Inflammatory macrophage (primary cell): ENCODE measurements at places on chromosomes 7 and 10.

GRCh38 chr10:113476673-113477072 is 76.2 kb upstream of the HABP2 start:
- DNase-seq: no peak

GRCh38 chr7:15566476-15566875 is 4.7 kb upstream of the AGMO start:
- DNase-seq: no peak

DNA sequence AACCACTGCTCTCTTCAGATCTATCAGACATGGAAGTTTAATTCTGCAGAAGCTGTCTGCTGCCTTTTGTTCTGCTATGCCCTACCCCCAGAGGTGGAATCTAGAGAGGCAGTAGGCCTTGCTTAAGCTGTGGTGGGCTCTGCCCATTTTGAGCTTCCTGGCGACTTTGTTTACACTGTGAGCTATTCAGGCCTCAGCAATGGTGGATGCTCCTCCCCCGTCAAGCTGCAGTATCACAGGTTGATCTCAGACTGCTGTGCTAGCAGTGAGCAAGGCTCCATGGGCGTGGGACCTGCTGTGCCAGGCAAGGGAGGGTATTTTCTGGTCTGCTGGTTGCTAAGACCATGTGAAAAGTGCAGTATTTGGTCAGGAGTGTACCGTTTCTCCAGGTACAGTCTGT is 45.1 kb upstream of the CDK14 start:
- no peak for DNase-seq

DNA sequence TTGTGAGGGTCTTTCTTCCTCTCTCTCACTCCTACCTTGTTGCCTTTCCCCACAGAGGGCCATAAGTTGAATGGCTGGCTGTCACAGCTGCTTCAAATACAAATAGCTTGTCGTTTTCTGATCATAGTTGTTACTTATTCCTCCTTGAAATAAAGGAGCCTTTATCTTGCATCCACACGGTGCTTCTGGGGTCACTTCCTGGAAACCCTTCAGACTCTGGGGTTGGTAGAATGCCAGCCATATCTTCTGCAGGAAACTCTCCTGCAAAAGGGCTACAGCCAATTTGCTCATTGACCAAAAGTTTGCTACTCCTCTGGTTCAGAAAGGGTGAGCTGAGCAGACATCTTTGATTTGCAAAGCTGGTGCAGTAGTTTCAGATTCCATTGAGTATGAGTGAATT is 70.4 kb downstream of the FAM185A start:
- DNase-seq: no peak

- DNase-seq: no peak
Measured at GRCh38 chr7:42395607-42396006, 158.6 kb upstream of the GLI3 start.

GRCh38 chr10:111200505-111201186 is 123.8 kb downstream of the ADRA2A start:
- no peak for DNase-seq

DNA sequence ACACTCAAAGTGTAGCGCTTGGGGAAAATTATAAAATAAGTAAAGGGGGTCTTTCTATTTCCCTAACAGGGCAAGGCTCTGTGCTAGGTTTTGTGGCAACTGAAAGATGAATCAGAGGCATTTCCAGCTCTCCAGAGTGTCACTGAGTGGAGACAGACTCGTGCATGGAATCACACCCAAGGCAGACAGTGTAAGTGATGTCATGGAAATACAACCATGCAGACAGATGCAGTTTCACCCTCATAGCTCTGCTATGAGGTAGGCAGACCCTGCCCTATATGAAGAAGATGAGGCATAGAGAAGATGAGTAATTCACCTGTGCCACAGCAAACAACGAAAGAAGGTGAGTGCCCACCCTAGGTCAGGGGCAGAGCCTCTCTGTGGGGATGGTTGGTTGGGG is 57.2 kb upstream of the PITRM1 start:
- DNase-seq: no peak

DNA sequence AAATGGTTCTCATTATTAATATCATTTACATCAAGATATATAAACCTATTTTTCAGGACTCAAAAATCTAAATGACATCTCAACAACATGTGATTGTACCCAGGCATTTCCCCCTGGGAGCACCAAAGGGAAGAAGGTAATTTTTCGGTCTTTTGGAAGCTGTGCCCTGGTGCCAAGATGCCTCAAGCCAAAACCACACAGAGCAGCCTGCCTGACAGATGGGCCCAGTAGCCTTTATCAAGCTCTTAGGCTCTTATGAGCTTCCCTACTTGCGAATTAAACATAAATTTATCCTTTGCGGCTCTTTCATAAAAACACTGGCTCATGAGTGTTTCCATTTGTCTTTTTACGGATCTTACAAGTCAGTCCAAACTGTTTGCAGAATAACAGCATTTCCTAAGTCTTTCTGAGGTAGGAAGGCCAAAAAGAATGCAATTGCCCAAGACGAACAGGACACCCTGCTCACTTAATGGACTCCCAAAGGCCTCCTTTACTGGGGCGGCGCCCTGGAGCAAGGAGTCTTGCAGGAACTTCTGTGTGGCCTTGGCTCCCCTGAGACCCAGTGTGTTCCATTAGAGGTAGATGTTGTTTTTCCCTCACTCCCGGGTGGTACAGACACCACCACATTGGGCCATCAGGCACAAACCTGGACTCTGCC is 4.1 kb upstream of the RASSF4 start:
- DNase-seq: no peak

GRCh38 chr10:17847585-17848296 is 38.6 kb downstream of the MRC1 start:
- DNase-seq: peak; percentile 41

- DNase-seq: no peak
Measured at GRCh38 chr7:148615085-148615730, 24.6 kb downstream of the C7orf33 start.

- no peak for DNase-seq
Measured at GRCh38 chr10:71070741-71071140, 141.6 kb upstream of the UNC5B start.

DNA sequence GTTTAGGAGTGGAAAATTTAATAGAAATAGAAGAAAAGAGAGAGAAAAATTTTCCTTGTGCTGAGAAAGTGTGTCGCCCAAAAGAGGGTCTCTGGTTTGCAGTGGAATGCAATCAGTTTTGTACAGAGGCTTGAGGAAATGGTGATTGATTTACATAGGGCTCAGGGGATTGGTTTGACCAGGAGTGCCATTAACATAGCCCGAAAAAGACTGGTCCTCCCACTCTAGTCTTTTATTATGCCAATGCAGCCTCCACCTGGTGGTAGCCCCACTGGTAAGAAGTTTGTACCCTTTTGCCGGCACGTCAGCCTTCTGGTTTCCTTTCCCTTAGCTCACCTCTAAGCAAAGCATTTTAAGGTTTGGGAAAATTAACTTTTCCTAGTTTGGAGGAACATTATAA is 885.3 kb downstream of the XPNPEP1 start:
- no peak for DNase-seq

GRCh38 chr10:7185367-7185690 is 225.5 kb downstream of the SFMBT2 start:
- DNase-seq: peak; percentile 54

GRCh38 chr10:86520871-86521677 is 518 bp downstream of the WAPL start:
- peak; percentile 59 for DNase-seq

DNA sequence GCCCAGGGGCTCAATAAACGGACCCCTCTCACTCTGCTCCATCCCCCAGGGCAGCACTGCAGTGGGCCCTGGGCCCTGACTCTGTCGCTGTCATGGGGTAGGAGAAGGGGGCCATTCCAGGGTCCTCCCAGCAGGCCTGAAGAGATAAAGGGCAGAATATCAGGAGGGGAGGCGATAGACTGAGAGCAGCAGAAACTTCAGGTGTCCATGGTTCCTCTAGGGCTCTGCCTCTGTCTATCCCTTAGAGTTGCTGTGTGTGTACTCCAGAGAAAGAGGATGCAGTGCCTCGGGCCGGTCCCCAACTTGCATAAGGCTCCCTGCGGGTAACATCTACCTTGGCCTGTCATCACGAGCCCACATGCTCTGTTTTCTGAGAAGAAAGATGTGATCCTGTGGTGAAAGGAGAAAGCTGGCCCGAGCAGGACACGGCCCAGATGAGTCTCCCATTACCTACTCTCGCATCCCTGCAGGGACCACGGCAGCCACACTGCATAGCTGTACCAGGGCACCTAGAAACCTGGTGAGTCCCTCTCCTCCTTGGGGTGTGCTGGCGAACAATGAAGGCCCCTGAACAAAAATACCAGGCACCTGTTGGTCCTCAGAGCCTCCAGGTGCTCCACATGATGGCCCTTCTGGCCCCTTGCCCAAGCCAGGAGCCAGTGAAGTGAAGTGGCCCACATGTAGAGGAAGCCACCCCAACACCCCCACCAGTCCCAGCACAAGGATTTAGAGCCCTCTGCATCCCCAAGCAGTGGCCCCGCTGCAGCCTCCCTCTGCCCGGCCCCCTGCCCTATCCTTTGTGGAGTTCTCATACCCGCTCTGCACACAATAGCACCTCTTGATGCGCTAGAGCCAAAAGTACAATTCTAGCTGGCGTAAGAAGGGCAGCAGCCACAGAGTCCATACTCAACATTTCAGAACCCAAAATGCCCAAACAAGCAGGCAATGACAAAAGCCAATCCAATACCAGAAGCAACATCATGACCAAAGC is 106.8 kb downstream of the ARHGAP22 start:
- DNase-seq: no peak

DNA sequence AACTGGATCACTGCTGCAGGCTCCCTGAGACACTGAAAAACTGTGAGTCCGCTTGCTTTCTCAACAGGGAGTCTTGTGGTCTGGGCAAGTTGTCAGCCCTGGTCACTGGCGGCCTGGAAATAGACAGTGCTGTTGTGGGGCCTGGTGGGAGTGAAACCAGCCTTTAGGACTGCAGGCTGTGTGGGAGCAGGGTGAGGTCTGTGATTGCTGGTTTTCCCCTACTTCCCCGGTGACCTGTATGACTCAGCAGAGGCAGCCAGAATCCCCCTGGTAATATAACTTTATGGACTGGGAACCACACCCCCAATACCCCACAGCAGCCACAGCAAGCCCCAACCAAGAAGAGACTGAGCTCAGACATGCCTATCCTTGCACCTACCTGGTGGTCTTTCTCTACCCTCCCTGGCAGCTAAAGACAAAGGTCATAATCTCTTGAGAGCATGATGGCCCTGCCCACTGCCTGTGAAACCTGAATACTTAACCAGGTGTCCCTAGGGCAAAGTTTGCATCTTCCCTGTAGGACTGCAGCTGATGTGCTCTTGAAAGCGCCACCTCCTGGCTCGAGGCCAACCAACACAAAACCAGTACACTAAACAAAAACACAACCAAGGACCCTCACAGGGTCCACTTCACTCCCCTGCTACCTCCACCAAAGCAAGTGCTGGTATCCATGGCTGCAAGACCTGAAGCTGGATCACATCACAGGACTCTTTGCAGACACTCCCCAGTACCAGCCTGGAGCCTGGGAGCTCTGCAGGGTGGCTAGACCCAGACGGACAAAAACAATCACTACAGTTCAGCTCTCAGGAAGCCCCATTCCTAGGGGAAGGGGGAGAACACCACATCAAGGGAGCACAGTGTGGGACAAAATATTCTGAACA is 7.2 kb upstream of the ADAM22 start:
- DNase-seq: peak; percentile 16

DNA sequence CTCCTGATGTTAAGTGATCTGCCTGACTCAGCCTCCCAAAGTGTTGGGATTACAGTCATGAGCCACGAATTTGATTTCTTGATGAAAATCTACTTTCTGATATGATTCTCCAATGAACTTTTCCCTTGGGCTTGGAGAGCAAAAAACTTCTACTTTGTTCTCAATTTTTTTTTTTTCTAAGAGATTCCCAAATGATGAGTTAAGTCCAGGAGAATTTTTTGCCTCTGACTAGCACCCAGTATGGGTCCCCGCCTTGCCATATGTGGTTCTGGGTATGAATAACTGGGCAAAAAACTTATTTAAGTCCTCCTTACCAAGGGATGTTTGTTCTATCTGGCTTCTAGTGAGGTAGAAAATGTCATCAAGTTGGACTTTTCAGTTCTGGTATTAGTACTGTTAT is 147.9 kb upstream of the LYZL1 start:
- no peak for DNase-seq

GRCh38 chr10:42776681-42777080 is 5.9 kb upstream of the BMS1 start:
- no peak for DNase-seq

DNA sequence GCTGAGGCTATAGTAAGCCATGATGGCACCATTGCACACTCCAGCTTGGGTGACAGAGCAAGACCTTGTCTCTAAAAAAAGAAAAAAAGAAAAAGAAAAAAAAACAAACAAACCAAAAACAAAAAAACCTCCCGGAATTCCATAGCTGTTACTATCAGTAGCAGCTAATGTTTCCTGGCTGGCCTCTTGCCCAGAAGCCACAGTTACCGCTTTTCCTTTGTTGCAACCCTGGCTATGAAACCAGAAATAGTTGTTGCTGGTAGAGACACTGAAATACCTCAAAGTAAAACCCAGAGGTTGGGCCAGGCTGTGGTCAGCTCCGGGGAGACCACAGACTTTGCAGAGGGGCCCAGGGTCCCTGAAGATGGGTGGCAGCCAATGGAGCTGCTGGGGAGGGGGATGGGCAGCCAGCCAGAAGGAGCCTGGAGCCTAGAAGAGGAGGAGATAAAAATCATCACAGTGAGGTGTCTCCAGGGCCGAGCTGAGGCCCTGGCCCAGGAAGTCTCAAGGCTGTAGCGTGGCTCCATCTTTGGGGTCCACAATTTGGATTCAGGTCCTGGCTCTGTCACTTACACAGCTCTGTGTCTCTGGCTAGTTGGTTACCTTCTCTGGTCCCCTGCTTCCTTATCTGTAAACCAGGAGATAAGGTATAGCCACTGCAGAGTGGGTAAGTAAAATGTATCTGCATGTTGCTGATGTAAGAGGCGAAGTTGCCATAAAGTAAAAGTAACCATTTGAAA is 3.4 kb upstream of the CHST12 start:
- DNase-seq: peak; percentile 65

- DNase-seq: peak; percentile 94
Measured at GRCh38 chr10:97648562-97649404, 8.3 kb downstream of the PI4K2A start.

GRCh38 chr10:49585387-49585786 is 24.7 kb upstream of the SLC18A3 start:
- DNase-seq: no peak

DNA sequence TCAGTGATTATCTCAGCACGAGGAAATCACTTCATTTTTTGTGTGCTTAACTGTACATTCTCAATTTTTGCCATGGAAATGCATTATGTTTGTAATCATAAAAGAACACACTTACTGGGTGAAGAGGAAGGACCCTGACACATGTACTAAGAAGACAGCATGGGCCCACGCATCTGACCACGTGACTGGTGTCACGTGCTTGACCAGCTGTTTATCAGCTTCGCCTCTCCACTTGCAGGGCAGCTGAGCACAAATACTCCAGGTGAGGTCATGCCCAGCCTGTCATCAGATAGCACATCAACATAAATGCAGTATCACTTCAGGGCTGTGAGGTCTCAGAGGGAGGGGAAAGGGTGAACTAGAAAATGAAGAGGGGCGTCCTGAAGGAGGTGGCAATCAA is 179.8 kb downstream of the EBF3 start:
- DNase-seq: peak; percentile 46

GRCh38 chr10:51718804-51719291 is 19.5 kb upstream of the CSTF2T start:
- no peak for DNase-seq

- DNase-seq: no peak
Measured at GRCh38 chr10:102040305-102041050, 15.5 kb downstream of the ARMH3 start.

GRCh38 chr10:92857904-92858514 is 9.7 kb downstream of the EXOC6 start:
- DNase-seq: no peak
